ENCODE measurements at places on chromosomes 4 and X. TPM values are rescaled to one million over a fixed set of nuclear protein-coding genes. Genes with fewer than 3 reads are reported as not detected.

The VSIG1 gene
- polyA plus RNA-seq = 2.9 TPM

The CXCL10 gene
- polyA plus RNA-seq = 3.3 TPM

The ARL9 gene
- 0.85 TPM for polyA plus RNA-seq

The GPC4 gene
- 16.0 TPM for polyA plus RNA-seq

The ASMT gene
- polyA plus RNA-seq = not detected

The PABPC1L2B gene
- polyA plus RNA-seq = not detected

The FGF5 gene
- polyA plus RNA-seq = 0.42 TPM

The HSD17B13 gene
- polyA plus RNA-seq = 0.30 TPM

The NDST3 gene
- 1.6 TPM for polyA plus RNA-seq

The ENAM gene
- polyA plus RNA-seq = 0.64 TPM

The CRMP1 gene
- 12.5 TPM for polyA plus RNA-seq

The RHOXF2B gene
- polyA plus RNA-seq = not detected

The CENPE gene
- 1.2 TPM for polyA plus RNA-seq

The SOWAHD gene
- 1.3 TPM for polyA plus RNA-seq

The L1CAM gene
- 0.40 TPM for polyA plus RNA-seq

All from hepatocyte (in vitro differentiated cells).